HS-5 (cell line): ENCODE measurements at places on chromosomes 6 and 20.

GRCh38 chr6:112801468-112802080 lies 454.4 kb downstream of the RFPL4B start:
- no peak for DNase-seq

DNA sequence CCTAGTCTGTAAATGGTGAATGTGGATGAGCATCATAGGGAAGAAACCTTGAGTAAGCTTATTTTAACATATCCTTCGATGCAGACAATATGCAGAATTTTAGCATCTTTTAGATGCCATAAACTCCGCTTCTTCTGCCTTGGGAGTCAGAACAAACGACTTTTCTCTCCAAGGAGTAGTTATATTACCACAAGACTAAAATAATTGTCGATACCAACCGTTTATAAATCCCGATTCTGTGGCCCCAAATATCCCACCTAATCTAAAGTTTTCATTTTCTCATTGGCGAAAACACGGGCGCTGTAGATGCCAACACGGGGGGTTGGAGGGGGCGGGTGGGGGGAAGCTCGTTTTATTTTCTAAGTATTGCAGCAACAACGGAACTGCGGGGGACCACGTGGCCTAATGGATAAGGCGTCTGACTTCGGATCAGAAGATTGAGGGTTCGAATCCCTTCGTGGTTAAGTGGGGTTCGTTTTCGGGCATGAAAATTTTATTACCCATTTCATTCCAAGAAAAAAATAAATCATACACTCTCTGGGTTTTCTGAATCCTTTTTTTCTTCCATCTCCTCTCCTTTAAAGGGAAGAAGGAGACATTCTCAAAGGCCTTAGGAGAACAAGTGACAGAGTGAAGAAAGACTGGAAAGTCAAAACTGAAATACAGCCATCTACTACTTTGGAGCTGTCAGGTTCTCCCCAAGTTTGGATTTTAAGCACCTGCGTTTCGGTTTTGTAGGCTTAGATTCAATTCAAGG lies 65.5 kb upstream of the BTN3A2 start:
- no peak for DNase-seq

DNA sequence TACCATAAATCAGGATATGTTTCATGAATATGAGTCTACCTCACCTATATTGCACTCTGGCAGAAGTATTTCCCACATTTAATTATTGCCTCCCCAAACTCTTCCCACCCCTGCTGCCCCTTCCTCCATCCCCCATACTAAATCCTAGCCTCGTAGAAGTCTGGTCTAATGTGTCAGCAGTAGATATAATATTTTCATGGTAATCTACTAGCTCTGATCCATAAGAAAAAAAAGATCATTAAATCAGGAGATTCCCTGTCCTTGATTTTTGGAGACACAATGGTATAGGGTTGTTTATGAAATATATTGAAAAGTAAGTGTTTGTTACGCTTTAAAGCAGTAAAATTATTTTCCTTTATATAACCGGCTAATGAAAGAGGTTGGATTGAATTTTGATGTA lies 6.4 kb downstream of the EDN1 start:
- no peak for DNase-seq

- no peak for DNase-seq
Measured at GRCh38 chr6:138291849-138292181, 73.5 kb upstream of the PBOV1 start.

DNA sequence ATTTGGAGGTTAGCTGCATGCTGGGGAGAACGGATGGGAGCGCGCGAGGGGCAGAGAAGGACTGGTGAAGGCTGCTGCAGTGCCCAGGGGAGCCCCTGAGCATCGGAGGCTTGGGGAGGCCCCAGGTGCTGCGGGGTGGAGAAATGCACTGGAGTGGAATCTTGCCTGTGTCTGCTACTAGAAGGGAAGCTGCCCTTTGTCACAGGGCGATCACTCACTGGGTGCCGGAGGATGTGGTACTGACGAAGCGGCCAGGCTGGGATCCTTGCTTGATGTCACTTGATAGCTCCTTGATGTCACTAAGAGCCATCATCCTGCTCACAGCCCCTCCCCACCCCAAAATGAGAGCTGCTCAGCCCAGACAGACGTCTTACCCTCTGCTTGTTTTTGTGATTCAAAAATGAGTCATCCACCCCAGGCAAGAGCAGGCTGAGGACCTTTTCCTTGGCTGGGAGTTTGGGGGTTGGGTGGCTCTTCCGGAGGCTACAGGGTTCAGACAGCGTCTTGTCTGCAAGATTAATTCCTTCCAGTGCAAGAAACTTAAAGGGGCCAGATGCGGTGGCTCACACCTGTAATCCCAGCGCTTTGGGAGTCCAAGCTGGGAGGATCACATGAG lies 62.6 kb upstream of the PMEPA1 start:
- peak; percentile 42 for DNase-seq

- peak; percentile 28 for DNase-seq
Measured at GRCh38 chr6:8983202-8983688, 547.9 kb upstream of the SLC35B3 start.

DNA sequence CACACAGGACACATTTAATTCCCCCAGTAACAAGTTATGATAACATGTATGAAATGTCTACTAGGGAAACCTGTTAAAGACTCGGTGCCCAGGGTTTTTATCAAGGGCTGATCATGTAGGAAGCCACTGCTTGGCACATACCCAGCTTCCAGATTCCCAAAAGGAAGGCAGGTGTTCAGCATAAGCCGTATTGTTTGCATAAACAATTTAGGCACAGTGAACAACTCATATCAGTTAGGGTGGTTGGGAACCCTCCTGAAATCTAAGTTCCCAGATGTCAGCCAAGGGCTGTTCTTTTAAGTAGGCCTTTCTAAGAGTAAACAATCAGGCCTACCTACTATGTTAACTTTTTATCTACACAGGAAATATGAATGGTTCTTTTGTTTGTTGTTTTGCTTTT lies 74.1 kb downstream of the ASXL1 start:
- no peak for DNase-seq

DNA sequence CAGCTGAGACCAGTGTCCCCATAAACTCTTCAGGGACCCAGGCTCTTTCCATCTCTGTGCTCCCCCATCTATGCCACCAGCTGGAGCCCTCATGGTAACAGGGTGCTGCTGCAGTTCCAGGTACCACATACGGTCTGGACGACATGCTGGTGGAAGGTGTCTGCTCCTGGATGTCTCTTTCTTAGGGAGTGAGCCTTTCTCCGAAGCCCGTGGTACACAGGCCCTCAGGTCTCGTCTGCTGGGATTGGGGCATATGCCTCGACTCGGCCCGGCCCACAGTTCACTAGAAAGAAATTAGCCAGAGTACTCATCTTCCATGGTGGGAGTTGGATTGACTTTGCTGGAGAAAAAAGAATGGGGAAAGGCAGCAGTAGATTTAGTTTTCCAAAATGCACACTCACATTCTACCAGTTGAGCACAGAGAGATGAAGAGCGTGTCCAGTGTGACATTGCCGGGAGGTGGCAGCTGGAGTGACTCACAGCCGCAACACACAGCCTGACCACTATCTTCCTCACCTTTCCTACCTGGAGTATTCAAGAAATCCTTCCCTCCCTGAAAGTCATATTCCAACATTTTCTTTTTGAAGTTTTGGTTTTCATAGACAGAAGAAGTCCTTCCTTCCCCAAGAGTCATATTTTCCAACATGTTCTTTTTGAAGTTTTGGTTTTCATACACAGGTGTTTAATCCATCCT lies 18.6 kb upstream of the SPO11 start:
- DNase-seq = no peak

DNA sequence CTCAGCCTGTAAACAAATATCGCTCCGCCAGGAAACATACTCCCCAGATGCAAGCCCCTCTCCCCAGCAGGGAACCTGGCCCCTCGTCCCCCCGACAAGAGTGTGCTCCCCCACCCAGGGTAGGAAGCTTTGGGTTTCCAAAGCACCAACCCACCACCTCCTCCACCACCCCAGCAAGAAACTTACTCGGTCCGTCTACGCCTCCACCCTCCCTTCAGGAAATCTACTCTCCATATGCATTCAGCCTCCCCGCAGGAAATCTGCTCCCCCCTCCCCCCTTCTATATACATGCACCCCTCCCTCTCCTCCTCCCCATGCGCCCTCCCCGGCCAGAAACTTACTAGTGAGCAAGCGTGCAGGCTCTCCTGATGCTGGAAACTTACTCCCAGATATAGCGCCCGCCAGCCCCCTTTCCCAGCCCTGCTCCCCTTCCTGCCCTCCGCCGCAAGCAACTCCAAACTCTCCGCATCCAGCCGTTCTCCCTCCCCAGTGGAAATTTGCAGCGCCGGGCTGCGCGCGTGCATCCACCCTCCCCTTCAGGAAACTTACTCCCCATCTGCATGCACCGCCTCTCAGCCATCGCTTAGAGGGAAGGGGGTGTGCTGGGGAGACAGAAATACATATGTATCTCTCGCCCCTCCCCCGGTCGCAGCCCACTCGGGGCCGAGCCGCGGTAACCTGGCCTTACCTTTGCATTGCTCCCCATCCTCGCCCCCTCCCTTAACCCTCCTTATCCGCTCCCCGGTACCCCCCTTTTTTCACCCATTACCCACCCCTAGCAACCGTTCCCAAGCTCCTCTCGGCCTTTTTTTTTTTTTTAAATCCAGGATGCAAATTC lies at the start of gene TRERF1:
Gene TRERF1 (minus strand): TSS at position 594 of the 838 bp plus-strand sequence. CDS start 182,336 bp downstream, outside the sequence.
- DNase-seq = peak; percentile 39

GRCh38 chr6:125656287-125656870 lies 93.1 kb upstream of the HEY2 start:
- no peak for DNase-seq

- no peak for DNase-seq
Measured at GRCh38 chr20:20594171-20594530, 118.3 kb downstream of the RALGAPA2 start.

GRCh38 chr6:6736791-6737654 lies 148.5 kb downstream of the LY86 start:
- no peak for DNase-seq

DNA sequence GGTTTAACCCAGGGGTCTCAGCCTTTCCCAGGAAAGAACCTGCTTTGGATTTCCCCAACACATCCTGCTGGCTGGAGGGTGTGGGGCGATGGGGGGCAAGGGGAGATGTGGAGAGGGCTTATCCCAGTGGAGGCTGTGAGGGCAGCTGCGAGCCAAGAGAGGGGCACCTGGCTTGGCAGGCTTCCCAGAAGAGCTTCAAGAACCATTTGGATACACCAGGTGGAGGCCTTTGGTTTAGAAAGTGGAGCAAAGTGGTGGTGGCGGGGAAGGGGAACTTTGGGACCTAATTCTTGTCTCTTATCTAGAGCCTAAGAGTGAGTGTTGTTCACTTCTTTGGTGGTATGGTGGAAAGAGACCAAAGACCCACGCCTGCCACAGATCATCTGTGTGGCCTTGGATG lies 12.4 kb downstream of the CD40 start:
- DNase-seq = no peak

DNA sequence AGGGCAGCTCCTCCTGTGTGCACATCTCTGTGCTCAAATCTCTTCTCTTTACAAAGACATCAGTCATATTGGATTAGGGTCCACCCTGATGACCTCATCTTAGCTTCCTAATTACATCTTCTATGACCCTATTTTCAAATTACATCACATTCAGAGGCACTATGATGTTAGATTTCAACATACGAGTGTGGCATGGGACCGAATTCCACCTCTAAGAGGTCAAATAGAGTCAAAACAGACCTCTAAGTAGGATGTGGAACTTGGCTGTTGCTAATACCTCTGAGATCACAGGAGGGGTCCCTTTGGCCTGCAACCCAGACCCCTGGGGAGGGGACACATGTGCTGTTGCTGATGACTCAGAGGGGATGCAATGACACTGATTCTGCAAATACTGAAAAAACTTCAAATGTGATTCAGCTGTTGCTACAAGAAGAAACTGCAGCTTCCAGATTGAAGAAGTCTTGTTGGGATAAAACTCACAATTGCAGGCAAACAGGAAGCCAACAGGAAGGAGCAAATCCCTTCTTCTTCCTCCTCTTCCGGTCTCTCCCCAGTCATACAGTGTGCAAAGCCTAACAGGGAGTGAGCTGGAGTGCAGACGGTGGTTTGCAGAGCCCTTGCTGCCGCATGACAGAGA lies 216.2 kb downstream of the MYLK4 start:
- no peak for DNase-seq

DNA sequence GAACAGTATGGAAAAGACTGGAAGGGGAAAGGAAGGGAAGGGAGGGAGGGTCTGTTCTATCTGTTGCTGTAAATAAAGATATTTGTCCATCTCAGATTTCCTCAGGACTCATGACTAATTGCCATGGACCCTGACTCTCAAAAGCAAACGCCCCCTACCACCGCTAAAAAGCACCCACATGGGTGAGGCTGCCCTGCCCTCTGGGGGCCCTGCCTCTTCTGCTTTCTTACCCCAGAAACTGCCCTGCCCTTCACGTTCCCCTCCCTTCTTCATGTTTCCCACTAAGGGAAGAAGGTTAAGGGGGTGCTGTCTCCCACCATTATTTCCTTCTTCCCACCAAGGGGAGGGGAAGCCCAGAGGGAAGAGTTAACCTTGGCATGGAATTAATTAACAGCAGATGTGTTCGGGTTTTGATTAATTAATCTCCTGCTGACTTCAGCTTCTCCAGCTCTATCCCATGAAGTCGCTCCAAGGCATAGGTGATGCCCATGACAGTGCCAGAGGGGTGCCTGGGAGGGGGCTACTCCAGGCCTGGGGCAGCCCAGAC lies 16.0 kb downstream of the MDFI start:
- DNase-seq = no peak

DNA sequence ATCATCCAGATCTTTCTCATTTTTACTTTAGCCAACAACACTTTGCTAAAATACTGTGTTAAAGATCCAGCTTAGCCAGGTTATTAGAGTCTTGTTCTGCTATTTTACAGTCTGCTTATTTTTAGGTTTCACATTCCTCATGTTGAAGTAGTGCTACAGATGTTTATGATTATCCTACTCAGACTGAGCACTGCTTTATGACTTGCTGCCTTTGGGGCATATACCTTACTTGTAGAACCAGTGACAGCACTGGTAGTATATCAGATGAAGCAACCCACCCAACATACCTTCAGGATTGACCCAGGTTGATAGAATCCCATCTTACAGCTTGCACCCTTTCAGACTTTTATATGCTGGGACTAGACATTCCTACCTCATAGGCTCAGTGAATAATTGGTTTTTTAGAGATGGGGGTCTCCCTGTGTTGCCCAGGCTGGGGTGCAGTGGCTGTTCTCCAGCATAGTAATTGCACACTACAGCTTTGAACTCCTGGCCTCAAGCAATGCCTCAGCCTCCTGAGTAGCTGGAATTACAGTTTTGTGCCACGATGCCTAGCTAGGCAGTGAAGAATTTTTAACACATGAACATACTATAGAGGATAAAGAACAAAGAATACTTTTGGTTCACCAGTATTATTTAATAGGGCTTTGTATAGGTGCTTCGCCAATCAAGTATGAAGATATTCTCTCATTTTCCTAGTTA lies 63.8 kb upstream of the DYNLRB1 start:
- DNase-seq = no peak
